Gastroesophageal sphincter (tissue), 4 donors: ENCODE measurements at places on chromosomes 3 and 15.

- no peak for ATAC-seq
Observed at GRCh38 chr3:183392186-183393034, 36.0 kb downstream of the MCF2L2 start.

DNA sequence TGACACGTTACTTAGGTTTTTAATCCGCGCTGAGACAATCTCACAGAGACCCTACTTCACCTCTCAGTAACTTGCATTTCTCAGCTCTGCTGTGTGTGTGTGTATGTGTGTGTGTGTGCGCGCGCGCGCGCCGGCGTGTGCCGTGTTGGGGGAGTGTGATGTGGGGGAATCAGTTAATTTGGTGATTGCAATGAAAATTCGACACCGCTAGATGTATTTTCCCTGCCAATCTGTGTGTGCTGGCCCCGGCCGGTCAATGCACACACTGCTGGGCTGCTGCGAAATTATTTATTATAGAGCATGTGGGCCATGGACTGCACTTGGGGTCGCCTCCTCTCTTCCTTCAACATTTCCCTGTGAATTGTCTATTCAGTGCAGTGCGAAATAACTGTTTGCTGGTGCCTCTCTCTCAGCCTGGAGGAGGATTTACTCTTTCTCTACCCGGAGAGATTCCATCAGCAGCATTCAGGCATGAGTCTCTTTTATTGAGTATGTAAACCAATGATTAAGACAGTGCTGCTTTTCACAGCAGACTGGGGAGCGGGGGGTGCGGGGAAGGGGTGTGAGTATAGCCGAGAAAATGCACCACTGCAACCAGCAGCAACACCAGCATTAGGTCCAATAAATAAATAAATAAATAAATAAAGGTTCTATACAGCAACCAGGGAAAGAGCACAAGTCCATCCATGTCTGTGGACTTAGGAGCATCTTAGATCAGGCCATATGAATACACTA, 2.9 kb downstream of the CADM2 start:
- no peak for ATAC-seq

DNA sequence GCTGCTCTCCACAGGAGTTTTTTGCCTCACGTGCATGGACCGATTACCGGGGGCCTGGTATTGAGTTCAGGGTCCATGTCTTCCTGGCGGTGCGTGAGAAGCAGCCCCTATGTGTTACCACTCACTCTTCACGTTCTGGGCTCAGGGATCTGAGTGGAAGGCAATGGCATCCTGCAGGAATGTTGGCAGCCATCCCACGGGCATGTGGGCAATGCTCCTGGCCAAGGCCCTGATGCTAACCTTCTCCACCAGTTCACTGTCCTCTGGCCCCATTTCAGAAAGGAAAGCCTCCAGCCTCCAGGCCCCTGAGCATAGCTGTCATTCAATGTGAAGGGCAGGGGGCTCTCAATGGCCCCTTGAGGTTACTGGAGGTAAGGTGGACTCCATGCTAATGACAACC, 43.0 kb upstream of the KY start:
- no peak for ATAC-seq

DNA sequence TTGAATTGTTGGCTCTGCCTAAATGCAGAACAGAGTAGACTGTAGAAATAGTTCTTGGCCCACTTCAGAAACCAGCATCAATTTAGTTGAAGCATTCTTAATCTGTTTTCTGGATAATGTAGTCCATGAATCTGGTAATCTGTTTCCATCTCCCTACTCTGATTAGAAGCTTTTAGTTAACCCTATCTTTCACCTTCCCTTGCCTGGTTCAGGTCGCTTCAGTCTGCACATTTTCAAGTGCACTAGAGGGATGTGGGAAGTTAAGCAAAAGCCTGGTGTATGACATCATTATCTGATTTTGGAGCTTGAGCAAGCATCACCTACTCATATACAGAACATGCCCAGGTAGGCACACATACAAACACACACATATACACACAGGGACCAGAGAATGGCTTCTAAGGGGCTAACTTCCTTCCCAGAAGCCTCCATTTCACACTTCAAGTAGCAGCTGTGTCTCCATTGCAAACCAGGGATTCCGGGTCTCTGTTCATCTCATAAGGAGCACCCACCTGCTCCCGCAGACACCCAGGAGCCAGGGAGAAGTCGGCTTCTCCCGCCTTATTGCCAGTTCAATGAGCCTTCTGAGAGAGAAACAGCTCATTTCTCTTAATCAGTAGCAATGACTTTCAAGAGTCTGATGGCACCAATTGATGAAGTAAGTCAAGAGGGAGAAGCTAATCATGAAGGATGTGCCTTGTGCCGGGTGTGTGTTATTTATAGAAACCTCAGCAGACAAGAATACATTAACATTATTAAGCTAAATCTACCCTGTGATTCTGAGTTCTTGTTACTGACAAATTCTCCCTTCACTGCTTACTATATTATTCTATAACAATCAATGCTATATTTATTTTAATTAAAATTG, 347.9 kb upstream of the STAC start:
- ATAC-seq, result no peak

DNA sequence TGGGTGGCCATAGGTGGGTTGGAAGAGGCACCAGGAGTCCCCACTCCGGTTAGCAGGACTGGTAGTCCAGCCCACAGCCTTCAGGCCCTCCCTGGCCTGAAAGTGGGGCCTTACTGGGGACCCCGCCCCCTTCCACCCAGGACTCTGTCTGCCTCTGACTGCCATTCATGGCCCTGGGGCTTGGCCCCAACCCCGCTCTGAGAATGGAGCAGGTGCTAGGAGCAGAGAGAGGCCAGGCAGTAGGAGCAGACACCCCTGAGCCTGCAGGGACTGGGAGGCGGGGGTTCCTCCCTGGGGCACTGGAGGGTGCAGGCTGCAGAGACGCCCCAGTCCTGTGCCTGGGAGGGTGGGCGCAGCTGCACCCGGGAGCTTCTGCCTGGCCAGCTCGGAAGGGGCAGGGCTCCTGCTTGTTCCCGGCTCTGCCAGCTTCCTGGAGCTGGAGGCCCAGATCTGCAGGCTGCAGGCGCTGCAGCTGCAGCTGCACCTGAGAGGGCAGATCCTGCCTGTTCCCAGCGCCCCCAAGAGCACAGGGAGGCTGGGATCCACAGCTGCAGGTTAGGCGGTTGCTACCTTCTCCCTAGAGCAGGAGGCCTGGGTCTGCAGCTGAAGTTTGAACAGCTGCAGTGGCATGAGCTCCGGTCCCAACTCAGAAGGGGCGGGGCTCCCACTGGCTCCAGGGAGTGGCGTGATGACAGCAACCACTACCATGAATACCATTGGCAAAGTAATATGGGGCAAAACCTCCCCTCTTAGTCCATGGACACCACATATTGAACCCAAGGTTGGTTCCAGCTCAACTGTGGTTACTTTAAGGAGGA, 194.7 kb downstream of the SQOR start:
- ATAC-seq, result no peak

DNA sequence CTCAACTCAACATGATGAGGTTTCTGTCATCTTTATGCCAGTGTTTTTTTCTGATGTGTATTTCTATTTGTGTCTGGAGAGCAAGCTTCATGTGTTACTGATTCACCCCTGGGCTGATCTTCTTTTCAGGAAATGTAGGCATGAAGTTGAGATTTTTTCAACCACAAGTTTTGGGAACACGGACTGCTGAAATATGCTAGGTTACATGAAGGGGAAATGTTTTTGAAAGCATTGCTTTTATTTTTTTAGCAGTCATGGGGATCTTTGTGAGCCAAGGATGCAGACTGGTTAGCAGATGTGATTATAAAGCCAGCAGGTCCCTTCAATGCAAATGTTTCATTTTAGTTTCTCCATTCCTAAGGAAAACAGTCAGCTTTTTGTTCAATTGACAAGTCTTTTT, 219.3 kb upstream of the COL8A1 start:
- no peak for ATAC-seq

- no peak for ATAC-seq
Observed at GRCh38 chr15:73539212-73540128, 93.7 kb downstream of the NPTN start.

DNA sequence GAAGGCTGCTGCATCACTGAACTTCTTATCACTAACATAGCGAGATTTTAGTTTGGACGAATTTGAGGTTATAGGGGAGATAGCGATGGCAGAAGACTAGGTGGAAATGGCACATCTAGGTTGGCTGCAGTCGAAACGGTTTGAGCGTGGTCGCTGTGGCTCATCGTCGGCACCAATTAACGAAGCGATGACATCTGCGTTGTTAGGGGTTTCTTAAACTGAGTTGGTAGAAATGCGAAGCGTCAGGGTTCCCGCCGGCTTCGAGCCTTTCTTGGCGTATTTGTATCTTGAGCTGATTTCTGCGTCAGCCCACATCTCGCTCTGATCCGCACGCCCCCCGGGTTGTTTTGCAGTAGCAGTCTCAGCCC, 319 bp downstream of the LNP1 start:
- no peak for ATAC-seq

GRCh38 chr15:57551715-57552677, 39.7 kb upstream of the MYZAP start:
- peak; percentile 47 for ATAC-seq

GRCh38 chr3:155302891-155303290, 9.4 kb upstream of the STRIT1 start:
- no peak for ATAC-seq

- ATAC-seq, result no peak
Observed at GRCh38 chr15:41876007-41876406, 17.8 kb downstream of the SPTBN5 start.
